AG08396 (cell line): ENCODE measurements at places on chromosomes 3 and 15.

DNA sequence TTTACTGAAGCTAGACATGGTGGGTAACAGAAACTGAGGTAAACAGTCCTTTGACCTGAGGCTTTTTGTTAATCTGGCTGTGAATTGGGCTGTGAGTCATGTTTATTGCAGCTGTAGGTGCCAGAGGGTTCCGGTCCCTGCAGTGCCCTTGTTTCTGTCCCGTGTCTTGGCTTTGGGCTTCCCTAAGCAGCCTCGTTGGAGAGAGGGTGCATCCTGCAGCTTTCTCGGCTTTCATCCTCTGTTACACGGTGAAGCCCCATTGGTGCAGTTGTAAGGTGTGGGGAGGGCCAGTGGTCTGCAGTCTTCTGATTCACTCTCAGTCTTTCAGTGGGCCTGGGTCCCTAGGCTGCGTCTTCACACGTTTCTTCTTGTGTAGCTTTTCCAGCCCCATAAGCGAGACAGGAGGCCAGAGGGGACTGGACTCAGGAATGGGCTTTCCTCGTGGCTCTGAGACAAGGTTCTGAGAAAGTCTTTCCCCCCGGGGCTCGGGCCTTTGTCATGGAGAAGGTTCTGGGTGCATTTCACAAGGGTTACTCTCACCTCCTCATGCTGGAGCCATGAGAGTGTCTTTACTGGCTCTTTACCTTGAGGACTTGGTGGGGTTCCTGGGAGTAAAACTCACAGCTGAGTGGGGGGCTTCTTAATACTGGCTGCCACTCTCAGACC, 33.1 kb downstream of the ASB7 start:
- DNase-seq, result no peak

DNA sequence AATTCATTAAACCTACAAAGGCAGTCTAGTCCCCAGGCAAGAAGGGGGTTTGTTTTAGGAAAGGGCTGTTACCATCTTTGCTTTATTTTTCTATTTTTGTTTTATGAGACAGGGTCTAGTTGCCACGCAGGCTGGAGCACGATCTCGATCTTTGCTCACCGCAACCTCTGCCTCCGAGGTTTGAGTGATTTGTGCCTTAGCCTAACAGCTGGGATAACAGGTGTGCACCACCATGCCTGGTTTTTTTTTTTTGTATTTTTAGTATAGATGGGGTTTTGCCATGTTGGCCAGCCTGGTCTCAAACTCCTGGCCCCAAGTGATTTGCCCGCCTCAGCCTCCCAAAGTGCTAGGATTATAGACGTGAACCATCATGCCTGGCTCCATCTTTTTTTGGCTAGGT, 4.9 kb downstream of the HIGD1A start:
- DNase-seq, result no peak

GRCh38 chr15:30885814-30886213, 17.9 kb upstream of the FAN1 start:
- peak; percentile 53 for DNase-seq

- no peak for DNase-seq
These were observed 419.6 kb downstream of the DIPK2A start for GRCh38 chr3:144391236-144391635.

GRCh38 chr15:84659904-84660781, 2.1 kb upstream of the NMB start:
- DNase-seq, result no peak

DNA sequence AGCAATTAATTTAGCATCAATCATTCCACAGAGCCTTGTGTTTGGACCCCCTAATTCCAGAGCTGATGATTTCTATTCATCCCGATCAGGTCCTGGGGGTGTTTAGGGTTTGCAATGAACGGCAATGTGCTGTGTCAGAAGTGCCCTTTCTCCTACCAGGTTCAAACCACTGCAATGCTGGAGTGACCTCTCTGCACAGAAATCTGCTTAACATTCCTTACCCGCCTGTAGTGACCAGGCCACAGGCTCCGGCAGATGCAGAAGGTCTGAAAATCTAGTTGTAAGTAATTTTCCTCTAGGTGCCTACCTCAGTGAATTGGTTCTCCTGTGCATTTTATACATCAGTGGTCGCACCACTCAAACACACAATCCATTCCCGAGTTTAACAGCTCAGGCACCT, 725.3 kb upstream of the CFAP20DC start:
- peak; percentile 13 for DNase-seq

DNA sequence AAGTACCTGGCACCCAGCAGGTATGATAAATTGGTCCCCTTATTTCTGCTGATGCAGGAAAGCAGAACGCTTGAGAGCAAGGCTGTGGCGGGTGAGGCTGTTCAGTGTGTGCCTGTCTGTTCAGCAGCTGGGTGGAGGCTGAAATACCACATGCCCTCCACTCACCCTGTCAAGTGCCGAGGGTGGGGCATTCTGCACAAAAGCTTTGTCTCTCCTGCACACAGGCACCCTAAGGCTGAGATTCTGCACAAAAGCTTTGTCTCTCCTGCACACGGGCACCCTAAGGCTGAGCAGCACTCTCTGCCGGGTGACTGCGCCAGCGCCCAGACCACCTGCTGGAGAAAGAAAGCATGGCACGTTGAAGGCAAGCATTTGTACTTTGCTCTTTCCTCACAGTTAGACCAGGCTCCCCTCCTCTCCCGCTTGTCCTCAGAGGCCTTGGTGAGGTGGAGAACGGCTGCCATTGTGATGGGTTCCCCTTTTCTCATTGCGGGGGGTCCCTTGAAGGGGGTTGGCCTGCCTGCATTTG, 97.5 kb downstream of the BDH1 start:
- no peak for DNase-seq

DNA sequence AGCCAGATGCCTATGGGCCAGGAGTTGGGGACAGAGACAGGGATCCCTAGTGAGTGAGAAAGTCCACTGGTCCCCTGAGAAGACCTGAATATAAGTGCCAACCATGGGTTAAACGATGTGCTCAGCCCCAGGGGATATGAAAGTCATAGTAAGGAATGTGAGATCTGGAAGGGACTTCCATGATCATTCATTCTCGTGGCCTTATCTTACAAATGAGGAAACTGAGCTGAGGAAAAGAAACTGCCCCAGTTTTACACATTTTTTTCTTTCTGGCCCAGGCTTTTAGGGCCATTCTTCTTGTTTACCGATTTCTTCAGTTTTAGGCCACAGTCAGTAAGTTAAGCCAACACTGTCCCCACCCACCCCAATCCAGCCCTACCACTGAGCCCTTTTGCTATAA, 11.1 kb downstream of the CD80 start:
- no peak for DNase-seq

GRCh38 chr15:86557018-86557550, 477.4 kb downstream of the AGBL1 start:
- no peak for DNase-seq

DNA sequence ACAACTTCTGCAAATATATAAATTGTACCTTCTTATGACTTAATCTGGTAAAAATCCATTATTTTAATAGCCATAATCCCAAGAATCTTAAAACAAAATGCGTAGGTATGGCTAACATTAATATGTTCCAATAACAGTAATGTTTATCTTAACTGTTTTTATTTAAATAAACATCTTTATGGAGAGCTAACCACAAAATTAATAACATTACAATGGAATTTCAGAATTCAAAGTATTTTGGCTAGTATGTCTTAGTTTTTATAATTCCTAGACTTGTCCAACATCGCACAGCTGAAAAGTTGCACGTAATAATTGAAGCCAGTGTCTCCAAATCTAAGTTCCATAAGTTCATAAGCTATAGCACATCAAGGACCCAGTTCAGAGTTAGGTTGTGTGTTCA, 47.6 kb downstream of the ANKRD28 start:
- peak; percentile 19 for DNase-seq

DNA sequence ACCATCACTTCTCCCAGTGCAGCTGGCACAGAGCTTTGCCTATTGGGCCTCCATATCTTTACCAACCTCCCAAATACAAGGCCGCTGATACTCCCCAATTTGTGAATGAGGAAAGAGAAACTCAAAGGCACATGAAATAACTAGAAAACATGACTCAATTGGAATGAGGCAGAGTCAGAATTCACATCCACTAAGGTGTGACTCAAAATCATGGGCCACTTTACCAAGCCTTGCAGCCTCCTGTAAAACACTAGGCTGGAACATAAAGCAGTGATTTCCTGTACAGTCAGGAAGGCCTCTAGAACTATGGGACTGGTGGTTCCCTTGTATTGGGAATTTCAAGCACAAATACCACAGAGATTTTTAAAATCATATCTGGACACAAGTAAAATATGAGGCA, 128.6 kb downstream of the DCLK3 start:
- DNase-seq, result no peak
